Activated CD4-positive, alpha-beta T cell treated with anti-CD3 and anti-CD28 coated beads, Interleukin-2, Interleukin-6, amounts not matched to agents 100 ng/mL and 50 ng/mL, durations not matched to agents 16 hours and 8 hours (primary cell): ENCODE measurements at places on chromosomes 1 and 21.

- no peak for DNase-seq
Observed at GRCh38 chr1:1053682-1054081, 20.4 kb downstream of the RNF223 start.

DNA sequence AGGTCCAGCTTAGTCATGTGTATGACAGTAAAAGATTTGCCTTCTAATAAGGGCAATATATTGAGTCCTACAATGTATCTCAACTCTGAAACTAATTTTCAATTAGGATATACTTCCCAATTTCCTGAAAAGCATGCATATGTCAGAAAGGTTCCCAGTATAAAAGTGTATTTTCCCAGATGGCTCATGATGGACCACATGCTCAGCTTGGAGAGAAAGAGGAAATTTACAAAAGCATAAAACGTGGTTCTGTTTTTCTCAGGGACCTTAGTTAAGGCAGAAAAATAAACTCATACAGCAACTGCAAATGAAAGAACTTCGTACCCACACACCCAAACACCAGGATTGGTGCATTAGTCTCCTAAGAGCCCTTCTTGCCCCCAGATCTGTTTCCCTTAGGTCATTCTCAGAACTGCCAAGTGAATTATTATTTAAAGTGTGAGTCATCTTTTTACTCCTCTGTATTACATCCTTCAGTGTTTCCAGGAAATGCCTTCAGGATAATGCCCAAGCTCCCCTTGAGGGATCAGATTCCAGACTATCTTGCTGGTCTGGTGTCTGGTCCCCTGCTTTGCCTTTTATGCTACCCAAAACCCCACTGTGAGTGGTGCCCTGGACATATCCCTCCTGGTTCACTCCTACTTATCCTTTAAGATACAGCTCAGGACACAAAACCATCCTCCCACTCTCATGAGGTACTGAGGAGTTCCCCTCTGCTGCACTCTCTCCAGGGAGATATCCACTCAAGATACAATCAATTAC, 57.4 kb downstream of the SSX2IP start:
- DNase-seq: peak; percentile 5

DNA sequence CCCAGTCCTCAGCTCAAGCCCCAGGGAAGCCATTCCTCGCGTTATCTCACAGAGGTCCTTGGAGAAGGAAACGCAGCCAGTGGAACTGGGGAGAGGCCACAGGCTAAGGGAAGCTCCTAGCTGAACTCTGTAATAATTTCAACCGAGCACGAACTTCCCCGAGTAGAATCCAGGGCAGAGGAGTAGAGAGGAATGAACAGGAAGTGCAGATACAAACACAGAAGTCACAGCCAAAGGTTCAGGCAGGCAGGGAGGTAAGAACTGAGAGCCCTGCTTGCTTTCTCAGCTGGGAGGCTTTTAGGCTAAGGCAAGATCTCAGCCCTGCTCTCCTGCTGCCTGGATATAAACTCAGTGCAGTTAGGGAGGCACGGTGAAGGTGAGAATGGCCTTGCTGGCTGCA, 23.7 kb downstream of the WARS2 start:
- no peak for DNase-seq

GRCh38 chr1:244945109-244945671, 80.8 kb upstream of the HNRNPU start:
- DNase-seq: no peak

DNA sequence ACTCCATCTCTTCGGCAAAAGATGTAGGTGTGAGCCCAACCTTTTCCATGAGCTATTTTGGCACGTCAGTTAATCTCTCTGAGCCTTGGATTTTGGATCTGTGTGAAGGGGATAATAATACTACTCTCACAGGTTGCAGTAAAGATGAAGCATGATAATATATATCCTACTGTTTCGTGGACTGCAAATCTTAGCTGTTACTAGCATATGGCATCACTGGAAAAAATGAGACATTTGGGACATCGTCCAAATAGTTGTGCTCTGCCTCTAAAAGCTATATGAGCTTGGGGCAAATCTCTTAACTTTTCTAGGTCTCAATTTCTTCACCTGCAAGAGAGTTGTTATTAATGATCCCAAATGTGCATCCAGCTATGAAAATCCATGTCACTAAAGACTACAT, 147.4 kb upstream of the ZRANB2 start:
- DNase-seq: no peak

GRCh38 chr1:42730002-42730401, 10.0 kb downstream of the CLDN19 start:
- no peak for DNase-seq

- no peak for DNase-seq
Observed at GRCh38 chr1:109975718-109976117, 8.8 kb upstream of the AHCYL1 start.

- no peak for DNase-seq
Observed at GRCh38 chr21:35720208-35720731, 340.1 kb downstream of the SETD4 start.
